AG08396 (cell line): ENCODE measurements at places on chromosomes 16 and 17.

DNA sequence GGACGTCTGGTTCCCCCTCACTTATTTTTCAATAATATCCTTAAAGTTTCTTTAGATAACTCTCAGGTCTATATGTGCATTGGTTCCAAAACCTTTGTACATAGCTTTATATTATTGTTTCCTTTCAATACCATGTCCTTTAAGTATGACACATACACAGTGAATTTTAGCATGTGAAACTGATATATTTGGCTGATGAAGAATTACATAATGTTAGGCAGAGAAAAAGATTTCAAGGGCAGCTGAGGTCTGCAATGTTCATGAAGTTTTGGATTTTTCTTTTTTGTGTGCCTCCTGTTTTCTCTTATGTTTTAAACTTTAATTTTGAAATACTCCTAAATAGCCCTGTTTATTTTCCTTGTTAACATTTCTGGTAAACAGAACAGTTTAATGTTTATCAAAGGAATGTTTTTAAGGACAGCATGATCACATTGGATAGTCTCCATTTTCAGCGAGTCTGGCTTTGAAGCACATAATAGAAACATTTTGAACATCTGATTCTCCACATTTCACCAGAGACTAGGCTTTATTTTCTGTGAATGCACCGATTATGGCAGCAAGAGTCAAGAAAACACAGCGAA is 32.9 kb upstream of the FBXO47 start:
- DNase-seq, result no peak

DNA sequence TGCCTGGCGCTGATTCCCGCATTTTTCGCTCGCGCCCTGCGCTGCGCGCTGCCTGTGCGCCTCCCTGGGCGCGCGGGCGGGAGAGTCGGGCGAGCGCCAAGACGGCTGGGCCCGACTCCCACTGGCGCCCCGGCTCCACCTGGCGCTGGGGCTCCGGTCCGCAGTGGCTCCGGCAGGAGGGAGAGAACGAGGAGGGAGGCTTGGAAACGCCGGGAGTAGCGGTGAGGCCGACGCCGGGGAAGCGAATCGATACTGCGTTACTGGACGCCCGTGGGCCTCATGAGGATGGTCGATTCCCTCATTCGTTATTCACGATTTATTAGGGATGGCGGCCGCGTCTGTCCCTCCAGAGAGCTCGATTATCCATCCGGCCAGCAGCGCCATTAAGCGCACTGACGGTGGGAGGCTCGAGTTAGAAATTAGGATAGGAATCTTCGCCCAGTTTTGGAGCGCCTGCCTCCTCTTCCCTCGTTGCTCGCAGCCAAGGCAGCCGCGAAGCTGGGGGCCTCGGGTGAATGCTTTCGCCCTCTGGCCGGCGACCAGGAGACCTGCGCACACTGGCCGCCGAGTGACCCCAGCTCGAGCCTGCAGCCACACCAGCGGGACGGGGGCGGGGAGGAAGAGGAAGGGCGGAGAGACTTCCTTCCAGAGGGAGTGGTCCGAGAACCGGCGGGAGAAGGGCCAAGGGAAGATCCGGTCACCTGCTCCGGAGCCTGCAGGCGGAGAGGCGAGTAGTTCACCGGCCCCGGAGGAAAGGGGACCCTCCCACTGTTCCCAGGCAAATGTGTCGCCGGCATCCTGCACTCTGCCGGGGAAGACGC is 1.3 kb upstream of the PCGF2 start:
- DNase-seq, result peak; percentile 53

DNA sequence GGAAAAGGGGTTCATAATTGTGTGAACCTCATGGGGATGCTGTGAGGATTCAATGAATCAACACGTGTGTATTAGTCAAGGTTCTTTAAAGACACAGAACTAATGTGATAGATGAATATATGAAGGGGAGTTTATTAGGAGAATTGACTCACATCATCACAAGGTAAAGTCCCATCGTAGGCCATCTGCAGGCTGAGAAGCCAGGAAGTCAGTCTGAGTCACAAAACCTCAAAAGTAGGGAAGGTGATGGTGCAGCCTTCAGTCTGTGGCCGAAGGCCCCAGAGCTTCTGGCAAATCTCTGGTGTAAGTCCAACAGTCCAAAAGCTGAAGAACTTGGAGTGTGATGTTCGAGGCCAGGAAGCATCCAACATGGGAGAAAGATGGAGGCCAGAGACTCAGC is 413.4 kb downstream of the CDH13 start:
- DNase-seq, result no peak

DNA sequence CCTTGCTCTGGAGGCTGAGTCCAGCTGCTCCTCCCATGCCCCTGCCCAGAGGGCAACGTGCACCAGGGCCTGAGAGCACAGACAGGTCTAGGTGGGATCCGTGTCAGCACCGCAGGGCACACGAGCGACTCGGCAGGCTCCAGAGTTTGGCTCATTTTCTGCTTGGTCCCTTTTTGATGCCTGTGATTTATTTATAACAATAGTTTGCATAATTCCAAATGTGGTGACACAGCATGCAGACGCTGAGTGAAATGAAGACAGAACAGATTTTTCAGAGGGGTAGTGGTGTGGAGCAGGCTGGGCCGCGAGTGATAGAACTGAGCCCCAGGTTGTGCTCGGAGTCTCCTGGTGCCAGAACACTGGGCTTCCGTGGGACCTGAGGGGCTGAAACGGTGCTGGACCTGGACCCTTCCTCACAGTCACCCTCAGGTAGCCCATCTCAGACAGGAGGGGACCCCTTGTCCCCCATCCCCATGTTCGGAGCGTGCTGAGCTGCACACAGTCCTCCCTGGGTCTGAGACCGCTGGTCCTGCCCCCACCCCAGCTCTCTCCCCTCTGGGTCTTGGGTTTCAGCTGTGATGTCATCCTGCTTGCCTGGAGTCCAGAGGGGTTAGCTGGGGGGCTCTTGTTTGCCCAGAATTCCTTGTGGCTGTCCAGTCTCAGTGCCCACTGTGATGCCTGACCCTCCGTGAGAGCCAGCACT is 95.9 kb downstream of the METRNL start:
- DNase-seq, result no peak

DNA sequence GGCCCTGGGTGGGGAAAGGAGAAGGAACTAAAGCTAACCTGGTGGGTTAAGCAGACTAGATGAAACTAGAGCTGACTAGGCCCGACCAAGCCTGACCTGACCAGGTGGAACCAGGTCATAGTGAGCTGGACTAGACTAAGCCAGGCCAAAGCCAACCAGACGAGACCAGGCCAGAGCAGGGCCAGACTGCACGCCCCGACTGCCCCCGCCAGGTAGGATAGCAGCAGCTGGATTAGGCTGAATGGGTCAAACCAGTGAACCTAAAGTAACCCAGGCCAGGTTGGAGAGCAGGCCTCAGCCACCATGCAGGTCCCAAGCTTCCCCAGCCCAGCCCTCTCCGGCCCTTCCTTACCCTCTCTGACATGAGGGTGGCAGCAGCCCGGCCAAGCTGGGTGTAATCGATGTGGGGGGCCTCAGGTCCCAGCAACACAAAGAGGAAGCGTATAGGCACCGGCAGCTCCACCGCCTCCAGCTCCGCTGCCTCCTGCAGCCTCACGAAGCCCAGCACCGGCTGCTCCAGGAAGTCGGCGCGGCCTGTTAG is 9.1 kb downstream of the SLC4A1 start:
- no peak for DNase-seq

- DNase-seq, result peak; percentile 59
Measured at GRCh38 chr17:58960068-58960467, 146.6 kb downstream of the TRIM37 start.

- DNase-seq, result no peak
Measured at GRCh38 chr17:7208027-7208571, 11.5 kb downstream of the DLG4 start.

GRCh38 chr16:275786-276232 is at the start of gene RGS11:
RGS11 (minus strand) TSS chr16:275944; CDS start chr16:275911, 33 bp downstream.
- DNase-seq, result peak; percentile 70
